ENCODE measurements at places on chromosomes 2 and 18.

GRCh38 chr18:52567360-52567759 lies 227.4 kb downstream of the DCC start:
- no peak for DNase-seq

DNA sequence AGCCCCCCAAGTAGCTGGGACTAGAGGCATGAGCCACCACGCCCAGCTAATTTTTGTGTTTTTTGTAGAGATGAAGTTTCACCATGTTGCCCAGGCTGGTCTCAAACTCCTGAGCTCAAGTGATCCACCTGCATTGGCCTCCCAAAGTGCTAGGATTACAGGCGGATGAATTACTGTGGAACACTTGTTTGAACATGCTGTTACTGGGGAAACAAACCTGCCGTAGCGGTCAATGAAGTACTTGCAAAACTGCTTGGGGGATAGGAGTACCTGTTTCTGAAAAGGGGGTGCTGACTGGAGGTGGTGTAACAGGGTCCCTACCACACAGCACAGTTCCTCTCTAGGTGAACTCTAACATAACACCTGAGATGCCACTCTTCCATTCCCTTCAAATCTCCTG lies 5.9 kb upstream of the IMPACT start:
- DNase-seq, result no peak

GRCh38 chr18:48801728-48802542 lies 148.8 kb downstream of the SMAD7 start:
- no peak for DNase-seq

GRCh38 chr18:11726556-11726955 lies 37.5 kb downstream of the GNAL start:
- no peak for DNase-seq

DNA sequence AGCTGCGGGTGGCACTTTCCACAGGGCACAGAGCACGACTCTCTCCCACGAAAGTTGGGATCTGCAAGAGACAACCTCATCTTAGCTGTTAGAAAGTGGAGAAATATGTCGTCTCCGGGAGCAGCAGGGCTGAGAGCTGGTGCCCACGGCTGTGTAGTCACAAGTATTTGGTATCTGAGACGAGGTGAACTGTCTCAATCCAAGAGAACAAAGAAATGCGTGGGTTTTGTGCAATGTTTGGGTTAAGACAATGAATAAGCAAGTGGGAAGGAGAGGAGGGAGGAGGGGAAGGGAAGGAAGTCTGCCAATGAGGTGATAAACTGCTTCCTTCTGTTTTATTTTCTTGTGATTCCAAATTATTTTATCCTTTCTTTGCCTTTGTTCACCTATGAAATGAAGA lies 18.0 kb downstream of the DYTN start:
- peak; percentile 46 for DNase-seq

GRCh38 chr2:71283131-71283530 lies 48.5 kb upstream of the ZNF638 start:
- DNase-seq, result no peak

DNA sequence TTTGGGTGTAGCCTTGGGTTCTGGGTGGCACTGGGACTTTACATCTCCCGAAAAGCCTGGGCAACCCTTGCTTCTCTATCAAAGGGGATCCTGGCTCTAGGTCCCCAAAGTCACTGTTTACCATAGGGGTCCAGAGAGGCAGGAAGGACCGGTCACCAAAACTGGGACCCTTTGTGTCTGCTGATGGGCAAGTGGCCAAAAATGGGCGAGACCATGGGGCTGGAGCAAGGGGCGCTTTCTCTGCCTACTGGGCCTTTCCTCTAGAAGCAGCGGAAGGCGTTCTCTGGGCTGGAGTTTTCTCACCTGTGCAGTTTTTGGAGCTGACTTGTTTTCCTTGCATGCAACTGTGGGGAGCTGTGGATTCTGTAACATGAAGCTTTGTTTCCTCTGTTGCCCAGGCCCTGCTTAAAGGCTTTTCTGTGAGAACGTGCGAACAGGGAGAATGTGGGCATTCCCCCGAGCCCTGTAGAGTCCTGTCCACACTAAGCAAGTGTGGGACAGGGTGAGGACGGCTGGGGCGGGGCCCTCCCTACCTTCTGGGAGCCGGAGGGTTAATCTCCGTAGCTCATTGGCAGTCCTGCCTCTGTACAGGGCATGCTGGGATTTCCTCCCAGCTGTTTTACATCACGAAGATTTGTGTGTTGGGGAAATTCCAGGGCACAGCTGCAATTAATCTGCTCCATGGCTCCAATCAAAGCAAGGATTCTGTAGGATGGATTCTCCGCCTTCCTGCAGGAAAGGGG lies 50.2 kb downstream of the TGOLN2 start:
- peak; percentile 89 for DNase-seq

- DNase-seq, result no peak
Measured at GRCh38 chr2:176424746-176425145, 155.5 kb downstream of the MTX2 start.

GRCh38 chr2:172229125-172229524 lies 126.4 kb upstream of the DLX2 start:
- no peak for DNase-seq

GRCh38 chr18:77651441-77651840 lies 401.8 kb downstream of the GALR1 start:
- DNase-seq, result no peak

- peak; percentile 79 for DNase-seq
Measured at GRCh38 chr18:76709659-76710645, 112.4 kb upstream of the ZNF236 start.

DNA sequence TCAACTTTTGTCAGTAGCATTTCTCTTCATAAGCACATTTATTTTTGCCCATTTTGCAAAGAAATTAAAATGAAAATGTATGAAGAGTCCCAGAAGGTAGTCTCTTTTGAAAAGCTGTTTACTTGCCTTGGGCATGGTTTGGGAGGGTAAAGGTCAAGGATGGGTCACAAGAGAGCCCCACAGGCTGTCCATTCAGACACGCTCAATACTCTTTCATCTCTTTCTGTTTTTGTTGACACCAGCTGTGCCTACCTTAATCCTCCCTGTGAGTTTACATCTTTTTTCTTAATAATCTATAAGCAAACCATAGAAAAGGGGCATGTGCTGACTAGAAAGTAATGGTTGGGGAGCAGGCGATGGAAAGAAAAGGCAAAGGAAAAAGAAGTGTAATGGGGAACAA lies 49.6 kb upstream of the KLF7 start:
- DNase-seq, result no peak

Data from fibroblast of pulmonary artery (primary cell).